ENCODE measurements at places on chromosomes 12 and 14.

DNA sequence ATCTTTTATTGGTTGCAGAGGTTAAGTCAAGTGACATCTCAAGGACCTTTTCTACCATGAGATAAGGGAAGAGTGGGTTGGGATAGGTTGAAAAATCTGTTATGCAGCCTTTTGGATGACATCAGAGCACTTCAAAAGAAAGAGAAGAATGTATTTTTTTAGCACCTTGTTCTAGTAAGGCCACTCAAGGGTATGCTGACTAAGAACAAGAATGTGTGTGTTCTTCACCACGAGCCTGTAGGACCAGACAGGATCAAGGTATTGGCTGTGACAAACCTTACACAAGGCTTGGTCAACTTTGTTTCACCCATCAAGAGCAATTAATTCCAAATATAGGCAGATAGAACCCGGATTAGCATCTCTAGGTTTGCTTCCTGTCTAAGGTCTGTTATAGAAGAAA lies 142.5 kb downstream of the SAMD4A start:
- no peak for DNase-seq

DNA sequence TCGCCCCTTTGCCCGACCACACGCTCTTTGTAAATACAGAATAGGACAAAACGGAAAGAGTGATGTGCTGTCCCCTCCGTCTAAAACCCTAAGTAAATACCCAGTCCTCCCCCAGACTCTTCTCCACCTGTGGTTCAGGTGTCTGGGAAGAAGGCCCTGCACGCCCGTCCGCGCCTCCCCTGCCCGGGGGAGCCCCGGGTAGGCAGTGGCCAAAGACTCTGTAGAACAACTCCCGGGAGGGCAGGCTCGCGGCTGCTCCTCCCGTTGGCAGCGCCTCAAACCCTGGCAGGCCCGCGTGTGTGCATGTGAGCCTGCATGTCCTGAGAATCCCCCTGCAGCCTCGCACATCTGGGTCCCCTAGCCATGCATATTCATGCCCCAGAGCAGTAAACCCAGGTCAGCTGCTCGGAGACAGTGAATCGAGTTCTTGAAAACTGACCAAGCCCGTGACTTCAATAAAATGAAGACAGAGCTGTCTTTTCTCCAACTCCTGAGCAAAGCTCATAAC lies 165.8 kb downstream of the MON2 start:
- DNase-seq = no peak

DNA sequence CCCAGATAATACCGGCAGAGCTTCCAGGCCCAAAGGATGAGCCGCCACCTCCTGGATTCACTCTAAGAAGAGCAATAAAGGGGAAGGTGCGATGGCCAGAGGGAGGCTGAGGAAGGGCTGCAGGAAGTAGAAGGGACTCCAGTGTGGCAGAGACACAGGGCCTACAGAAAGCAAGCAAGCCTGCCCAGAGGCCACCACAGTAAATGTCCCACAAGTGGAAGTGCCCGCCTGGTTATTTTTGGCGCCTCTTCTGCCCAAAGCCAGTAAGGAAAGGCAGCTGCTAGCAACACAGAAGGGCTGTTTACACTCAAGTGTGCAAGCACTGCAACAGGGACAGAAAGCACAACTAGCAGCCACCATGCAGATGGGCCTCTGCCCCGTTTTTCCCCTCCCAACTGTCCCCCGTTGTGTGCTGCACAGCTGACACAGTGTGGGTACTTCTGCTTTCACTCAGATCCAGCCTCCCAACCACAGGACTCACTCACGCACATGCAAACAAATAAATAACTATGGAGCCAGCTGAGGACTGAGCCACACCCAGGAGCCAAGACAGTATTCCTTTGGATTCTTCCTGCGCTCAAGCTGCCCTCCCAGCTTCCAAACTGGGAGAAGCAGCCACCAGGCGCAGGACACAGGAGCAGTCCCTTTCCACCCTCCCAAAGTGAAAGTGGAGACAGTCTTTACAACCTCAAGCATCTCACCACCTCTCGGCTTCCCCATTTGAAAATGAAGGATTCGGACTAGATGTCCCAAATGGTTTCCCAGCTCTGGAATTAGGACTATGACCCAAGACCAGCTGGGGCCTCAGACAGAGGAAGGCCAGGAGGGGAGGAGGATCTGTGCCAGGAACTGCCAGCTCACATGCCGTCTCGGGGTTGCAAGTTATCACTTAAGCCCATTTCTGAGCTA lies 40.0 kb upstream of the PNMA1 start:
- DNase-seq = no peak

DNA sequence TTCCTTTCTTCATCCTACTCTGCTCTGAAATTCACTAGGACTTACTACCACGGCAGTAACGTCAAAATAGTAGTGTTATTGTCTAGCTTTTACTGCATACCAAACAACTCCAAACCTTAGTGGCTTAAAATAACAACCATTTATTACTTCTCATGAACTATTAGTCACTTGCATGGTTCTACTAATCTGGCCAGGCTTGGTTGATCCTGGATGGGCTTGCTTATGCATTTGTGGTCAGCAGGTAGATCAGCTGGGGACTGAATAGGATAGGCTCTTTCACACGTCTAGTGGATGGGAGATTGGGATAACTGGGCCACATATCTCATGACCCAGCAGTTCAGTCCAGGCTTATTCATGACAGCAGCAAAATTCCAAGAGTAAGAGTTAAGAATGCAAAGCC lies 9.4 kb upstream of the SLC35F4 start:
- DNase-seq = no peak

DNA sequence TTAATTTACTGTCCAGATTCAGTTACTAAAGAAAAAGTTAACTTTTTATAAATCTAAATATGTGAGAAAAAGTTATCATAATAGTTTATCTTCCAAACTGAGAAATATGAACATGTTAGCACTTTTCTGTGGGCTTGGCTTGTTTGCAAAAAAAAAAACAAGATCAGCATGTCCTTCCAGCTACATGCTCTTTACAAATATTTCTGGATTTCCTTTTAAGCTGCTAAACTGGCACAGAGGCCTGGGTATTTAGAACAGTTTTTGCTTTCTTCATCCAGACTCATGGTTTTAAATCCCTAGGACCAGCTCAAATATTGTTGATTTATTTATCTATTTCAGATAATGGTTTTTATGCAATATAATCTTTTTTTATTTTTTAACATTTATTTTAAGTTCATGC lies 1444.5 kb upstream of the FLRT2 start:
- no peak for DNase-seq
